Heart left ventricle (tissue), 16 donors: ENCODE measurements at places on chromosomes 1 and 21. TPM values are rescaled to one million over a fixed set of nuclear protein-coding genes. Genes with fewer than 3 reads are reported as not detected.
A peak's percentile ranks its signal among the peaks of the same experiment; 100 is the strongest.

DNA sequence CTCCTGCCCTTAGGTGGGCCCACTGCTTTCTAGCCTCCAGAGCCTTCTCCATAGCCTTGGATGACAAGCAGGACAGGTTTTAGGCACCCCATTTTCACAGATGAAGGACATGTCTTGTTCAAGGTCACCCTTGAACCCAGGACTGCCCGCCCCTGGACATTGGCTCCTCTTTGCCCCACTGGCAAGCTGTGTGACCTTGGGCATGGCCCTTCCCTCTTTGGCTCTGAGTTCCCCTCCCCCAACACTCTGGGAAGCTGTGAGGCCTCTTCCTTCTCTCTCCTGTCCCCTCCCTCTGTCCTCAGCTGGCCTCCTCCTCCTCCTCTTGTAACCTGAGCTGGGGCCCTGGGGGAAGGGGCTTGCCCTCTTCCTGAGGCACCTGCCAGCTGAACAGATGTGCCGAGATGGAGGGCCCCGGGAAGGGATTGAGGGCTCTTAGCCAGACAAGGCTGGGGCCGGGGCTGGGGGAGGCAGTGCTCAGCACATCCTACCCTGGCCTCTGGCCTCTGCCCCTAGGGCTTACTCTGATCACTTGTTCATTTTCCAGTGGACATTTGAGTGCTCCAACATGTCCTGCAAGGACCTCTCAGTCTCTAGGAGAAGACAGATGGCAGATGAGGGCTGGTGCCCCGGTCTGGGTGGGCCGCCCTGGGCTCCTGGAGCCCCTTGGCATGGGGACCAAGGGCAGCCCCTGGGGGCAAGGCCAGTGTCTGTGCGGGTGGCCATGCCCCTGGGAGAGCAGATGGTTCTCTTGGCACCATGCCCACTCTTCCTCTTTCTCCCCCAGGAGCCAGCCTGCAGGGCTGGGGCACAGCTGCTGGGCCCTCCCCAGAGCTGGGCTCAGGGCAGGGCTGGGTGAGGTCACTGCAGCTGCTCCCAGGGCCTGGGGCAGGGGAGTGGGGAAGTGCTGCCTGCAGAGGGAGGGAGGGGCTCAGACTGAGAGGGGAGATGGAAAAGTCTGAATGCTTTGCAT is 10.7 kb downstream of the FOXO6 start:
- DNase-seq, result peak; percentile 79

GRCh38 chr21:43354666-43355065 is 72.3 kb downstream of the SIK1 start:
- DNase-seq, result no peak

GRCh38 chr1:78712467-78713051 is 62.9 kb downstream of the IFI44 start:
- no peak for DNase-seq

DNA sequence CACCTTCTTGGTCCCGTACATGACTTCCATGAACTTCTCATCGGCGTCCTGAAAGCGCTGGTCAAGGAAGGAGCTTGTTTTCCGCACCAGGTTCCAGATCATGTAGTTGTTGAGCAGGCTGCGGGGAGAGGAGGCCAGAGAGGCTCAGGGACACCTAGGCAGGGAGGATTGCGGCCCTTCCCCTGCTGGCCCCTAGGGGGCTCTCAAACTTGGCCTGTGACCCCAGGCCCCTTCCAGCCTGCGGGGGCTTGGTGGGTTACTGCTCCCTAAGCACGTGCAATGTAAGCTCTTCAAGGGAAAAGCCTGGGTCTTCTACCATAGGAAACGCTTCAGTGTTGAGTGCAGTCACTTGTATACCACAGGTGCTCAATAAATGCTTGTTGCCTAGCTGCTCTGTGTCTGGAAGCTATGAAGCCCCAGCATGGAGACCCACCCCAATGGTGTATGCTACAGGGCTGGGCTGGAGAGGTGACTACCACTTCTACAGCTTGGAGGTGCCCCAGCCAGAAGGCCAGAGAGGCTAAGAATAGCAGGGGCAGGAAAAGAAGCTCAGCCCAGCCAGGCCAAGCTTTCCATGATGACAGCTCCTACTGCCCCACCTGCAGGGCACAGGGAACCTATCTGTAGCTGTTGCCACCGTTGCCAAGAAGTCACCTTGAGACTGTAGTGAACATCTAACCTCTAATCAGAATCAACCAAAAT is 45.1 kb downstream of the ECE1 start:
- no peak for DNase-seq

Gene HSPA6
- 0.56 TPM for total RNA-seq

Gene TMPRSS15
- total RNA-seq, result not detected

DNA sequence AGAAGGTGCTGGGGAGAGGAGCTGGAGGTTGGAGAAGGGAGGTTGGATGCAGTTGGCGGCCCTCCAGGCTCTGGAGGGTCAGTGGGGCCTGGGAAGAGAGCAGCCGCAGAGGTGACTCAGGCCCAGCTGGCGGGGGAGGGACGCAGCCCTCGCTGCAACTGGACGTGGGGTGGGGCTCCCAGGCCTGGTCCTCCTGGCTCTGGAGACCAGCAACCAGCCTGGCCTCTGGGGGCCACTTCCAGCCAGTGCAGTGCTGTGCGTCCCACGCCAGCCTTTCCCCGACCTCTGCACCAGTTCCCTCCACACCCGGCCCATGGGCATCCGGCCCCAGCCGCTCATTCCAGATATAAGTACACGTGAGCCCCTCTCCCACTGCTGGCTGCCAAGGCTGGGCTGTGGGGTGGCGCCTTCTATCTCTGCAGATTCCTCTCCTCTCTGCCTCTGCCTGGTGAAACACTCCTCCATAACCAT is 38.0 kb upstream of the COL18A1 start:
- DNase-seq, result peak; percentile 72

DNA sequence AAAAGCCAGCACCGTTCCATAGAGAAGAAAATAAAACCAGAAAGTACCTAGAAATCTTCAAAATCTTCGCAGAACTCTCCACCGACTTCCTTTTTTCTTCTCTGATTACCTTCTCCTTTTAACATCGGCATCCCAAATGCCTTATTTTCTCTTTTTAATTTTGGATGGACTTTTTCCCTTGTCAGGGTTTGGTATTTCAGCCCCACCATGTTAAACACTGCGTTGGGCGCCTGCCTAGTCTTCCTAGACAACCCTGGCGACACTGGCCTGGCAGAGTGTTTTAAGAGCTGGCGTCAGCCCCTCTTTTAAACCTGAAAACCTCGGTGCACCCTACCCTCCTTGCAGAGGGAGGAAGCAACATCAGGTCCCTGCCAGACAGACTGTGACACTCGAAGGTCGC is 66.0 kb upstream of the EFHD2 start:
- DNase-seq, result peak; percentile 73

Gene RPE65
- not detected for total RNA-seq

- no peak for DNase-seq
Measured at GRCh38 chr1:42937141-42937696, 21.4 kb downstream of the SLC2A1 start.
